Muscle of arm (tissue), 14 donors: ENCODE measurements at places on chromosomes 12 and 14.

GRCh38 chr12:131591714-131592709 is 118.9 kb upstream of the SFSWAP start:
- no peak for DNase-seq

DNA sequence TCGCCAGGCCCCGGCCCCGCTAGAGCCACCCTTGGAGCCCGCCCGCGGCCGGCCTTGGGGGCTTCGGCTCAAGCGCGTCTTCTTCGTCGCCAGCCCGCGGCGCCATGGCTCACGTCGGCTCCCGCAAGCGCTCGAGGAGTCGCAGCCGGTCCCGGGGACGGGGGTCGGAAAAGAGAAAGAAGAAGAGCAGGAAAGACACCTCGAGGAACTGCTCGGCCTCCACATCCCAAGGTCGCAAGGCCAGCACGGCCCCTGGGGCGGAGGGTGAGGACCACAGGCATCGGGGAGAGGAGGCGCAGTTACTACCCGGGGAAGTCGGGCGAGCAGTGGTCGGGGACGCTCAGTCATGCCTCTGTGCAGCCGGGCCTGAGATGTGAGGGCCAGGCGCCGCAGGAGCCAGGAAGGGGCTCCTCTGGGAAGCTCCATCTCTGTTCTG is 573 bp downstream of the ARL6IP4 start:
- DNase-seq = no peak

DNA sequence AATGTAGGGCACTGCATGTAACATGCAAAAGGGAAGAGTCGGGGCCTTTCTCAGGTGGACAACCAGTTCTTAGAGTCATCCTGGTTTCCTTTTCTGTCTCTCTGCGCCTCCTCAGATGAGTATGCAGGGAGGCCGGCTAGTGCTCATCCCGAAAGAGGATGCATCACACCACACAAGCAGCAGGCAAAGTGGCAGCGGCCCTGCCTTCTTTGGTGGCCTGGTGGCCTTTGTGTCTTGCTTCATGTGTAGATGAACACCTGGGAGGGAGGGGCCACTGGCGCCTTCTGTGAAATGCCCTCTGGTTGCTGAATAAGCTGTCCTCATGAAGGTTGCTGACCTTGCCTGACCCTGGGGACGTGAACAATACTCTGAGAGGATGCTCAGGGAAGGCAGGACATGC is 18.0 kb downstream of the SLC24A4 start:
- no peak for DNase-seq

- no peak for DNase-seq
Observed at GRCh38 chr12:13316587-13317246, 120.2 kb downstream of the EMP1 start.

- peak; percentile 53 for DNase-seq
Observed at GRCh38 chr14:55556929-55557623, 22.9 kb upstream of the KTN1 start.

DNA sequence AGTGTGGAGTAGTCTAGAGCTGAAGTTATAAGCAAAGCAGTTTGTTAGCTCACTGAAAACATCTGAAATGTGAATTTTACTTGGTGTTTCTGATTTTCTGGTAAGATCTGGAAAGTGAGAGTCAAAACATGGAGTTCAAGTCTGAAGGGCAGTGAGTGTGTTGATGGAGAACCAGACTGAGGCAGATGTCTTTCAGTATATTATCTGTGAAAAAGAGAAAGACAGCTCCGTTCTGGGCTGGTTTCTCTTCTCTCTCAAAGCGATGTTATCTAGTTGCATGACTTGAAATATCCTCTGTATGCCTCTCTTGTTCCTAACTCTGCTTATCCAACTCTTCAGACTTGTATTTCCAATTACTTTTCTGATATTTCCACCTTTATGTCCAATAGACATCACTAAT is 381.9 kb upstream of the RGS6 start:
- no peak for DNase-seq

GRCh38 chr12:69682110-69682755 is 16.9 kb downstream of the BEST3 start:
- DNase-seq = no peak

GRCh38 chr12:120079411-120080400 is 36.8 kb downstream of the RAB35 start:
- DNase-seq = no peak

DNA sequence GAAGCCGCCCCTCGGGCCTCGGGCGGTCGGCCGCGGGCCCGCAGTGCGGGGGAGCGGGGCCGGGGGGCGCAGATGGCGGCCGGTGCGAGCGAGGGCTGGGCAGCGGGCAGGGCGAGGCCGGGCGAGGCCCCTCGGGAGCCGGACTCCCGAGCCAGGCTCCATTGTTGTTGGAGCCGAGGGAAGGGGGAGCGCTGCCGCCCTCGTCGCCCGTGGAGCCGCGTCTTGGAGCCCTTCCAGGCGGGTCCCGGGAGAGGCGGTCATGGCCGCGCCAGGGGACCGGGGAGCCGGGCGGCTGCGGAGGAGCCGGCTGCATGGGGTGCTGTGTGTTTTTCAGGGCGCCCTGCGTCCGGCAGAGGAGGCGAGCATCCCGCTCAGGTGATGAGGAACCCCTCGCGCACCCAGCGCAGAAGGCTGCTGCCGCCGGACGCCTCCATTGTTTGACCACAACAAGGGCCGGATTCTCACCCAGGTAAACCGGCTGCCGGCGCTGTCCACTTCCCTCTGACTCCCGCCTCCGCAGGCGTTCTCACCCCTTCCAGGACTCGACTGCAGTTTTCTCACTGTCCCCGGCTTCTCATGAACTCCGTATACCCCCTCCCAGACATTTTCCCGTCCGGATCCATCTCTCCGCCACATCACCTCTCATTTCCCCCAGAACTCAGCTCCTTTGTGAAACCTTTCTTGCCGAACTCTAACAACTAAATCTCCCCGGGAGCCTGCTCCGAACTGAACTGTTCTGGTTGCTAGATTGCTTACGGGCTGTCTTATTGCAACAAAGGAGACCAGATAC is 732 bp downstream of the ZNF664 start:
- DNase-seq = no peak

DNA sequence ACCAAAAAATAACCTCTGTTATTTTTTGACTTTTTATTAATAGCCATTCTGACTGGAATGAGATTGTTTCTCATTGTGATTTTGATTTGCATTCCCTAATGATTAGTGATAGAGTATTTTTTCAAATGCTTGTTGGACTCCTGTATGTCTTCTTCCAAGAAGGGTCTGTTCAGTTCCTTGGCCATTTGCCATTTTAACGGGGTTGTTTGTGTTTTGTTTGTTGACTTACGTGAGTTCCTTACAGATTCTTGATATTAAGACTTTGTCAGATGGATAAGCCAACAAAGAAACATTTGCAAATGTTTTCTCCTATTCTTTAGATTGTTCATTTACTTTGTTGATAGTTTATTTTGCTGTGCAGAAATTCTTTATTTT is 651.6 kb upstream of the LRFN5 start:
- no peak for DNase-seq
